ENCODE measurements at places on chromosomes 7 and 10.

DNA sequence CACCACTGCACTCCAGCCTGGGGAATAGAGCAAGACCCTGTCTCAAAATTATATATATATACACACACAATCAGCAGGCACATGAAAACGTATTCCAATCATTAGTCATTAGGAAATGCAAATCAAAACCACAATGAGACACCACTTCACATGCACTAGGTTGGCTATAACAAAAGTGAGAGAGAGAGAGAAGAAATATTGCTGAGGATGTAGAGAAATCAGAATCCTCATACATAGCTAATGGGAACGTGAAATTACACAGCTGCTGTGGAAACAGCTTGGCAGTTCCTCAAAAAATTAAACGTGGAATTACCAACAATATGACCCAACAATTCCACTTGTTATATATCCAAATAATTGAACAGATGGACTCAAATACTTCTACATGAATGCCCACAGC is 43.3 kb upstream of the CNNM1 start:
- no peaks in the 10 kb centered on the region for H3K36me3 ChIP-seq
- H3K4me3 ChIP-seq: no peak overlapping the region
- no peaks in the 10 kb centered on the region for H3K27me3 ChIP-seq
- DNase-seq: no peak
- H3K4me1 ChIP-seq: no peaks in the 10 kb centered on the region

- DNase-seq: no peak
- H3K4me1 ChIP-seq: peaks cover 4% of the 10 kb centered on the region
- H3K36me3 ChIP-seq: no peaks in the 10 kb centered on the region
- no peak overlapping the region for H3K4me3 ChIP-seq
- H3K27me3 ChIP-seq: no peaks in the 10 kb centered on the region
- no peak overlapping the region for H3K27ac ChIP-seq
Measured at GRCh38 chr7:26115650-26116049, 36.3 kb upstream of the NFE2L3 start.

- no peaks in the 10 kb centered on the region for H3K27me3 ChIP-seq
- H3K4me1 ChIP-seq: peaks cover 9% of the 10 kb centered on the region
- no peak overlapping the region for H3K4me3 ChIP-seq
- no peak for DNase-seq
- H3K36me3 ChIP-seq: no peaks in the 10 kb centered on the region
Measured at GRCh38 chr10:19920075-19920726, 104.0 kb downstream of the PLXDC2 start.

DNA sequence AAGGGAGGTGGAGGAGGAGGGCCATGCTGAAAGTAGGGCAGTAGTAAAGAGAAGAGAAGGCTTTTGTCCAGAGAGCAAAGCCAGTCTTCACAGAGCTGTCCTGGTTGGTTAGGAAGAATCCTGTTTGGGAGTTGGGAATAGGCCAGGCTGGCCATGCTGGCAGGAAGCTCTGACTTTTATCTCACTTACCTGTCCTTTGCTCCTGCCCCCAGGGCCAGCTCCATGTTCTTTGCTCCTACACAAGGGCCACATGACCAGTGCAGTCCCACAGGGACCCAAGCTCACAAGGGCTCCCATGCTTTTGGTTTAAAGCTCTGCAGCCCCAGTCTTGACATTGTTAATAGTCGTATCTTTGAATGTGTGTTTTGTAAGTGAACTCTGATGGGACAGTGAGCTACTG is 161.6 kb upstream of the KMT2E start:
- H3K4me1 ChIP-seq: peaks cover 3% of the 10 kb centered on the region
- H3K27me3 ChIP-seq: no peaks in the 10 kb centered on the region
- DNase-seq: no peak

DNA sequence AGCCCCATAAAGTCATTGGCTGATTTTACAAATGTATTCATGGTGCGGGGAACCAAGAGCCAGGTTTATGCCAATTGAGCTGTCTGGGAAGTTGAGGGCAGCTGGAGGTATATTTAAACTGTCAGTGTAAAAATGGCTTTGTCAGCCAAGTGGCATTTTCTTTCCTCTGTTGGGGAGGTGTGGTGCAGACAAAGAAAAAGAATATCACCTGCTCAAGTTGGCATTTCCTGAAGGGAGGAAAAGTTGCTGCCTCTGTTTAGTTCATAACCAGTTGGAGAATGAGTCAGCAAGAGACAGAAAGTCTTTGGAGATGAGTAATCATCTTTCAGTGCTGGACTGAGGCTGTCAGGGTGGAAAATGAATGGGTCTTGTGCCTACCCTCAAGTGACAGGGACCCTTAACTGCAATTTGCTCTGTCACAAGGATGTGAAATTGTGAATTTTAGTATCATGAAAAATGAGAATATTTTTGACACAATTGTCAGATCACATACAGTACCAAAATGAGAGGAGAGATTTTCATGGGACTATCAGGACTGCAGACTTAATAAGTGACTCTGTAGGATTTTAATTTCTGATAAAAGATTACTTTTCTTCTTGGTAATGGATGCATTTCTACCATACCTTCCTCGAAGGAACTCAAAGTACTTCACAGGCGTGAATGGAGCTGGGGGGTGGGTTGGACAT is 137.3 kb downstream of the ANLN start:
- H3K36me3 ChIP-seq: no peaks in the 10 kb centered on the region
- H3K4me1 ChIP-seq: no peaks in the 10 kb centered on the region
- H3K27ac ChIP-seq: no peak overlapping the region
- H3K27me3 ChIP-seq: no peaks in the 10 kb centered on the region
